Hematopoietic multipotent progenitor cell treated with erythropoietin and hydrocortisone succinate and interleukin-3 and kit ligand, for 6 days (in vitro differentiated cells): ENCODE measurements at places on chromosomes 3 and 15.

DNA sequence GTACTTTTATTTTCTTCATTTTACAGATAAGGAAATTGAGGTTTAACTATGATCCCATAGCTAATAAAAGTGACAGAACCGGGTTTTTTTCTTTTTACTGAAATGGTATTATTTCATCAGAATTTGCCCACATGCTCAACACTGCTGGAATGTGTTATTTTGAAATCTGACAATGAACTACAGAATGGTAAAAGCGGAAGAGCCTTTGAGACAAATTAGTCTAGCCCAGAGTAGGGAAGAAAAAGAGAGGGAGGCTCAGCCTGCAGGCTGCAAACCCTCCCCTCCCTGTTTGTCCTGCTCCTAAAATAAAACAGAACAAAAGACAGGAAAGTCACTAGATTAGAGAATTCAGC lies 100.3 kb upstream of the LIPC start:
- DNase-seq = peak; percentile 66

DNA sequence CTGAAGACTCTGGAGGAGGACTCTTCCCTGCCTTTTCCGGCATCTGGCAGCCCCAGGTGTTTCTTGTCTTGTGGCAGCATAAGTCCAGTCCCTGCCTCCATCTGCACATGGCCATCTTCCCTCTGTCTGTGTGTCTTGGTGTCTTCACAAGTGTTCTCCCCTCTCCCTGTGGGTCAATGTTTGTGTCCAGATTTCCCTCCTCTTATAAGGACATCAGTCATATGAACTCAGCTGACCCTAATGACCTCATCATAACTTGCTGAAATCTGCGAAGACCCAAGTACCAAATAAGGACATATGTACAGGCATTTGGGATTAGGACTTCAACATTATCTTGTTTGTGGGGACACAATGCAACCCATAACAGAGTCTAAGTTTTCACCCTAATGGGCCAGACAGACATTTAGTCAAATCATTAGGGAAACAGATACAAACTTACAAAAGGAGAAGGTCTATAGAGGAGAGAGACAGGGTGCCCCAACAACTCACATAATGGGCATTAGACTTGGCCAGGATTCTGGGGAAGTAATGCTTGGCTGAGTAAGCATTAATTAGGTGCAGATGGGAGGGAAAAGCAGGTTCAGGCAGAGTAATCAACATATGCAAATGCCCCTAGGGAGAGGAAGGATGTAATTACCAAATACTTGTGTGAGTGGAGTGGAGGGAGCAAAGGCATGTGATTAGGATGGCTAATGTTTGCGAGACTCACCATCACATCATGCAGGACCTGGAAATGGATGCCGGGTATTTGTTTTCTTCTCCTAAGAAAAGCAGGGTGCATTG lies 372.8 kb upstream of the TBL1XR1 start:
- no peak for DNase-seq

GRCh38 chr3:69861556-69861955 lies 122.3 kb downstream of the MITF start:
- no peak for DNase-seq

DNA sequence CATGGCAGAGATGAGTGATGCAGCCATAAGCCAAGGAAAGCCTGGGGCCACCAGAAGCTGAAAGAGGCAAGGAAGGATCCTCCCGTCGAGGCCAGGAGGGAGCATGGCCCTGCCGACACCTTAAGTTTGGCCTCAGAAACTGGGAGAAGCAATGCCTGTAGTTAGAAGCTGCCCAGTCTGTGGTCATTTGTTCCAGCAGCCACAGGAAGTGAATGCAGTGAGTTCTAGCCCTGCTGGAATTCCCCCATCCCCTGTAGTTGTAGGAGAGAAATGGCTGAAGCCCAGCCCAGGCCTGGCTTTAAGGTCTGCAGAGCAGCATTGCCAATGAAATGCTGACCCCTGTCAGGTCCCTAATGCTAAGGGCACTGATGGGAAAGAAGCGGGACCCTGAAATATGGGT lies 12.2 kb upstream of the CHSY1 start:
- no peak for DNase-seq

- DNase-seq = no peak
Observed at GRCh38 chr3:53160061-53160659, 849 bp upstream of the PRKCD start.

DNA sequence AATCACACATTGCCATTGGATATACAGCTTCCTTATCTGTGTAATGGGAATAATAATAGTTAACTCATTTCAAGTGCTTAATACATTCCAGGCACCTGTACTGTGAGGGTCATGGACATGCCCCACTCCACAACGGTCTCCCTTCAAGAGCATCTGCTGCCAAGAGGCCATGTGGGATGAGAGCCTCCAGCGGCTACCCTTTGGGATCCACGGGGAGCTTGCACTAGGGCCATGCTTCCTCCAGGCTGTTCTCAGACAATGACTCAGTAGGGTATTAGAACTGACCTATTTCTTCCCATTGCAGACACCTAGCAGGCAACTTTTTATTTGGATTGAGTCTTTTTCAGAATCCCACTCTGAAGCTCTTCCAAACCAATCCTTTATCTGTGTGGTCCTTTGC lies 1078.9 kb downstream of the TUSC7 start:
- DNase-seq = no peak

- no peak for DNase-seq
Observed at GRCh38 chr15:90519688-90520087, 10.0 kb upstream of the CRTC3 start.

DNA sequence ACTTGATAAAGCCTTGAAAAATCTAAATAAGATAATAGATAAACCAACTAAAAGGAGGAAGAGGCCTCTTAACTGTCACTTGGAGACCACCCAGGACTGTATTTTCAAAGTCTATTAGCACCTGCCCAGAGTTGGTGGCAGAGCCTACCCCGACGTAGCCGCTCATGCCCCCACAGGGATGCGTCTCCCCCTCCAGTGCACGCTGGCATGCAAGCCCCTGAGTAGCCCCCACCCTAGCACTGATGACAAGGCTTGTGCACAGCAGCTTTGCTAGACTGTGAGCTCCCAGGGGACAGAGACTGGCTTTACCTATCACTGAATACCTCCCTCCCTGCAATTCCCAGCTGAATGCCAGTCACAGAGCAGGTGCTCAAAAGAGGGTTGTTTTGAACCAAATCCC lies 54.1 kb upstream of the HES1 start:
- DNase-seq = no peak

DNA sequence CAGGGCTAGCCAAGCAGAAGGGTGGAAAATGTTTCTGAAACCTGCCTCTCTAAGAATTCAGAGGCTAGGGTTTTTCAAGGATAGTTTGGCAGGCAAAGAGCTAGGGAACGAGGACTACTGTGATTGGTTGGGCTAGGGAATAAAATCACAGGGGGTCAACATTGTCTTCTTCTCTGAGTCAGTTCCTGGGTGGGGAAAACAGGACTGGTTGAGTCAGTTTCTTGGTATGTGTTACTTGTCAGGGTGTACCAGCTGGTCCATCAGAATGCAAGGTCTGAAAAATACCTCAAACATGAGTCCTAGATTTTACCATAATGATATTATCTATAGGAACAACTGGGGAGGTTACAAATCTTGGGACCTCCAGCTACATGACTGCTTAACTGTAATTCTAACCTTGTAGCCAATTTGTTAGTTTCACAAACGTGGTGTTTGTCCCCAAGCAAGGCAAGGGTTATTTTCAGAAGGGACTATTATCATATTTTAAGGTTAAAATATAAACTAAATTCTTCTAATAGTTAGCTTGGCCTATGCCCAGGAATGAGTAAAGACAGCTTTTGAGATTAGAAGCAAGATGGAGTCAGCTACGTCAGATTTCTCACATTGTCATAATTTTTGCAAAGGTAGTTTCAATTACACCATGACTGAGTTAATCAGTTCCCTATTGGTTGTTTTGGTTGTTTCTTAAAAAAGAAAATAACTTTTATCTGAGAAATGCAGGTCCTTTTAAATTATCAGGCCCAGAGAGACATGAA lies 231.5 kb downstream of the ALCAM start:
- no peak for DNase-seq

- DNase-seq = peak; percentile 86
Observed at GRCh38 chr3:151871639-151872468, 1.6 kb upstream of the SUCNR1 start.

- no peak for DNase-seq
Observed at GRCh38 chr3:139660269-139660668, 17.5 kb downstream of the NMNAT3 start.

DNA sequence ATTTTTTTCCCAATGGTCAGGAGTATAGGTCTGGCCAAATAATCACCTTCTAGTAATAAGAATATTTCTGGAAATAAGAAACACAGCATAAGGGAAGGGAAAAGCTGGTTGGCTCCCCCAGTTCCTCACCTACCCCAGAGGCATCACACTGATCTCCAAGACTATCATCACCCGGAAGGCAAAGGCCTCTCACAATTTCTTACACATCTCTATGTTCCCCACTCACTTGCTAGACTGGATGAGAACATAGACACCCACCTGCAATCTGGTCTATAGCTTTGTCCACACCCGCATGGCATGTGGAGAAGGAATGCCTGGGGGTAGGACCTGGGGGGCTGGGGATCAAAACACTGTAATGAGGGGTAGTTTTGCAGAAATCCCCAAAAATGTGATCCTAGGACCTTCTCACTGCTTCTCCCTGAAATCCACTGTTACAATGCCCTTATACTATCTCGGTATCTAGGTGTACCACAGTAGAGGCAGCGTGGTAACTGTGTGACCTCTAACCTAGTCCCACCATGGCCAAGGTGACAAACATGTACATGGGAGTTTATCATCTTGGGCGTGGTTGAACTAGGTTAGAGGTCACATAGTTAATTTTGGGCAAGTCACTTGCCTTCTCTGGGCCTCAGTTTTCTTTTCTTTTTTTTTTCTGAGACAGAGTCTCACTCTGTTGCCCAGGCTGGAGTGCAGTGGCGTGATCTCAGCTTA lies 29.5 kb upstream of the NRROS start:
- DNase-seq = peak; percentile 75

GRCh38 chr3:129611812-129612533 lies 5.5 kb upstream of the PLXND1 start:
- DNase-seq = no peak

DNA sequence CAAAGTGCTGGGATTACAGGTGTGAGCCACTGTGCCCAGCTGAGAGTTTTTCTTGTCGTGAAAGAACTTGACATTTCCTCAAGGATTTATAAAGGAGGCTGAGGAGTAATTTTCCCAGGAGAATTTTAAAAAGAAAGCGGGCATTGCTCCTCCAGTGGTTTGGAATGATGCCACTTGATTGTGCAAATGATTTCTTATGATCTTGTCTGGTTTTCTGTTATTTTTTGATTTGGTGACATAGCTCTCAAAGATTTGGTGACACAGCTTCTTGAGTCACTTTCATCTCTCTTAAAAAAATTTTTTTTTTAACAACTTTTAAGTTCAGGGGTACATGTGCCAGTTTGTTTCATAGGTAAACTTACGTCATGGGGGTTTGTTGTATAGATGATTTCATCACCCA lies 24.6 kb upstream of the NFKBIZ start:
- no peak for DNase-seq

- no peak for DNase-seq
Observed at GRCh38 chr3:13550423-13550690, 1.4 kb downstream of the FBLN2 start.

DNA sequence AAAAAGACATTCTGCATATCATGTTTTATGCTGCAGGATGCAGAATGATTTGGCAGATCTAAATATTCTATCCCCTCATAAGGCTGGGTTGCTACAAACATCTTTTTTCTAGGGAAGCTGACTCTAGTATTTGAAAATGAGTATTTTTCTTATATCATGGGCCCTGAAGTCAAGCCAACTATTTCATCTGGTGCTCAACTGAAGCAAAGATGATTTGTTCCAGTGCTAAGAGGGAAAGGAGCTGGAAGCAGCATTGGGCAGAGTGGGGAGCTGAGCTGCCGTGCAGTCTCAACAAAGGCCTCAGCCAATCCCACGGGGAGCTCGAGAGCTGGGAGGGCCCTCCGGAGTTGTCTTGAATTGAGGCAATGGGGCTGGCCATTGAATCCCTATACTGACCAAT lies 155.3 kb upstream of the SLCO3A1 start:
- DNase-seq = no peak

GRCh38 chr15:51200792-51201191 lies 106.1 kb upstream of the TNFAIP8L3 start:
- no peak for DNase-seq

- DNase-seq = peak; percentile 17
Observed at GRCh38 chr3:59772416-59773408, 722.9 kb upstream of the CFAP20DC start.

DNA sequence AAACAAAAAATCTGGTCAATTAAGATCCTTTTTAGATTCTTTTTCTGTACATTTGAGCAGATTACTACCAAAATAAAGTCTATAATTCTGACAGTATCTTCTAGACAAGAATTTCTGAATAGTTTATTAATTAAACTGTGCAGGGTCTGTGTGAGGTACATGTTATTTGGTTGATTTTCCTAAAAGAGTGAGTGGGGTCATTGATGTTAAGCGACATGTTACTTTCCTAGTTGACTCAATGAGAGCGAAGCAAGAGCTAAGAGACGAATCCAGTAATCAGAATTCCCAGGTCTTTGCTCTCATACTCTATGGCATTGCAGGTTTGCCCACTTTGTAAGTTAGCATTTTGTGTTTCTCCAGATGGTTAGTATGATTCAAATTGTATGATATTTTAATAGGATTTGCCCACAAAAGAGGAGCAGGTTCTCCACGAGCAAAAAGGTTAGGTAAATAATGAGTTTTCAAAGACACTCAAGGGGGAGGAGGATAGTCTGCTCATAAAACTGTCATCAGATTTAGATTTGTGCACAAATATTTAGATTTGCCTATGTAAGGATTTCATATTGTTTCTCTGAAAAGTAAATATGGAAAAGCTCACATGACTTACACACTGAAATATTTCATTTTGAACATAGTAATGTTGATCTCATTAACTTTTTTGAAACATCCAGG lies 217.2 kb upstream of the CGNL1 start:
- DNase-seq = no peak

DNA sequence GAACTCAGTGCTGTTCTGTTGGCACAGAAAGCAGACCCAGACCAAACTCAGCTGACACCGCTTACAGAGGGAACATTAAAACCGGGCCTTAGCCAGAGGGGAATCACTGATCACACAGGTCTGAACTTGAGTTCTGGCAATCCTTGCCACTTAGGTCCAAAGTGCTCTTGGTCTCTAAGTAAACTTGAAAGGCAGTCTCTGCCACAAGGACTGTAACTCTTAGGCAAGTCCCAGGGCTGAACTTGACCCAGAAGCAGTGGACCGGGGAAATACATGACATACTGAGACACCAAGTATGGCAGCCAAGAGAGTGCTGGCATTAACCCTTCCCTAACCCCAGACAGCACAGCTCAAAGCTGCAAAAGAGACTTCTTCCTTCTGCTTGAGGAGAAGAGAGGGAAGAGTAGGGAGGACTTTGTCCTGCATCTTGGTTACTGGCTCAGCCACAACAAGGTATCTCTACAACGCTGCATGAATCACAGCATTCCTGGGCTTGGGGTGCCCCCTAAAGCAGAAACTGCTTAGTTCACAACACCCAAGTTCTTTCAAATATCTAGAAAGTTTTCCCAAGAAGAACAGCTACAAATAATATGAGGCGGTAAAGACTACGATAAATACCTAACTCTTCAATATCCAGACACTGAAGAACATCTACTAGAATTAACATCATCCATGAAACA lies 32.5 kb downstream of the NAALADL2 start:
- no peak for DNase-seq
